ENCODE measurements at places on chromosomes 11 and 22. TPM values are rescaled to one million over a fixed set of nuclear protein-coding genes. Genes with fewer than 3 reads are reported as not detected.
A peak's percentile ranks its signal among the peaks of the same experiment; 100 is the strongest.

- DNase-seq = no peak
Measured at GRCh38 chr11:65578667-65579066, 2.8 kb downstream of the EHBP1L1 start.

DNA sequence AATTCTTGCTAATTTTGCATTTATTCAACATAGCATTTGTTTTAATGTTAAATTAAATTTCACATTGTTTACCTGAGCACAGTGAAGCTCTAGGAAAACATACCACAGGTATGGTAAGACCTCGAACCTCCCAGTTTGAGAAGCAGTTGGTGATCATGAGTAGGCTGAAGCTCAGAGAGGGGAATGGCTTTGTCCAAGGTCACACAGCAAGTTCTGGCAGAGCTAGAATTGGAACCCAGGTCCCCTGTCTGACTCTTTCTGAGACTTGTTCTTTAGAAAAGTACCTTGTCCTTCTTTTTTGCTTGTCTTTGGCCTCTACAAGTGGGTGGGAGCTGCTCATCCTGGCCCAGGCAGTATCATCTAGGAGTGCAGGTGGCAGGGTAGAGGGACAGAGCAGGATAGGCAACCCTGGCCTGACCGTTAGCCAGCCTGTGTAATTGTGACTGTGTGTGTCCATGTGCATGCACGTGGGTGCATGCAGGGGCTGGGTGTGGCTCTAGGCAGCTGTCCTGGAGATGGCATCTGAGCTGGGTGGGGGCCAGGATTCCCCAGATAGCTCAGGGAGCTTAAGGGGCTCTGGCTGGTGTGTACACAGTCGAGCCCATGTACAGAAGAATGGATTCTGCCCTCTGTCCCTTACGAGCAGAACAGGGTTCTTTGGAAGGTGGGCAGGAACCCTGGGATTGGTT is 21.6 kb downstream of the PHLDB1 start:
- peak; percentile 39 for DNase-seq

GRCh38 chr11:96033599-96033998 is 109.7 kb upstream of the MTMR2 start:
- no peak for DNase-seq

DNA sequence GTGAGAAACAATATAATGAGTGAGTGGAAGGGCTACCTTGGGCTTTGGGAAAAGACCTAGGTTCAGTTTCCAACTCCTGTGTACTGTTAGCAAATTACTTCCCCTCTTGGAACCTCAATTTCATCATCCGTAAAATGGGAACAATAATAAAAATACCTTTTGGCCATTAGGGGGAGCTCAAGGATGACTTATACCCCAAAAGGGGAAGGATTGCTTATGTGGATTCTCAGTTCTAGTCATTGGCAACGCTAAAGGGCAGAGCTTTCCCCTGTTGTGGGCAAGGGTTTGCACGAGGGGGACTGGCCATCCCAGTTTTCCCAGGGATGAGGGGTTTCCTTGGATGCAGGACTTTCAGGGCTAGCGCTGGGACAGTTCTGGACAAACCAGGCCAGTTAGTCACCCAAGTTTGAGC is 3.1 kb upstream of the COMMD9 start:
- DNase-seq = peak; percentile 67

DNA sequence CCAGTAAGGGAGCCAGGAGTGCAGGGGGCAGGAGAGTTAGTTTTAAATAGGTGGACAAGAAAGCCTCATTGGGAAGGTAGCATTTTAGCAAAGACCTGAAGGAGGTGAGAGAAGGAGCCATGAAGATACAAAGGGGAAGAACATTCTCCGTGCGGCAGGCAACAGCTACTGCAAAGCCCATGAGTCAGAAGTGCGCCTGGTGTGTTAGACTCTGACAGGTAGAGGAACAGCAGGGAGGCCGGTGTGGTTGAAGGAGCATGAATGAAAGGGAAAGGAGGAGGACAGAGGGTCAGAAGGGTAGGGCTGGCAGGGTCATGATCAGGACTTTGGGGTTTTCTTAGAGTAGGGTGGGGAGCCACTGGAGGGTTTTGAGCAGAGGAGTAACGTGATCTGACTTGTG is 34.5 kb upstream of the PAMR1 start:
- no peak for DNase-seq

DNA sequence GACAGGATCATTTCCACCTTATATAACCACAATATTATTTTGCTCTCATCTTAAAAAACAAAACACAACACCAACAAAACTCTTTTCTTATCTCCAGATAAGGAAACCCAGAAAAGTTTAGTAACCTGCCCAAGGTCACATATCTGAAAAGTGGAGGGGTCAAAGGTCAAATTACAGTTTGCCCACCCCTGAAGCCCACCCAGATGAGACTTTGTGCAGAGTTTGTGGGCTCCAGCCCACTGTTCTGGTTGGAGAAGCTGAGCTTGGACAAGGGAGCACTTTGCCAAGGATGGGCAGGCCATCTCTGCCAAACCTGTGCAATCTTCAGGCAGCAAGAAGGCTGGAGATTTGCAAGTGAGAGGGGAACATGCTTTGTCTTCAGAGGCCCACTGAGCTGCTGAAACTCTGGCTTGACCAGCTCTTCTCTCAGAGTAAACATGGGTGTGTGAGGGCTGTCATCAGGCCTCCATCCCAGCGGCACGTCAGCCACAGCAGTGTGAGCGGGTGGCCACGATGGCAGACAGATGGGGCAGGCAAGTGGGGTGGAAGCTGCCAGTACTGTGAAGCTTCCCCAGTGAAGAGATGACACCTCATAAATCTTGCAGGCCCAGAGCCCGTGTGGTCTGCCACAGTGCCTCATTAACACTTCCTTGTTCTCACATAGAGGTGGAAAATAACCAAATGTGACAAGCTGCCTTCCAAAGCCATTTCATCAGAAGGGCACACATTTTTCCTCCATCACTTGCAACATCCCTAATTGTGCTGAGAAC is 111.8 kb downstream of the CCDC81 start:
- no peak for DNase-seq

DNA sequence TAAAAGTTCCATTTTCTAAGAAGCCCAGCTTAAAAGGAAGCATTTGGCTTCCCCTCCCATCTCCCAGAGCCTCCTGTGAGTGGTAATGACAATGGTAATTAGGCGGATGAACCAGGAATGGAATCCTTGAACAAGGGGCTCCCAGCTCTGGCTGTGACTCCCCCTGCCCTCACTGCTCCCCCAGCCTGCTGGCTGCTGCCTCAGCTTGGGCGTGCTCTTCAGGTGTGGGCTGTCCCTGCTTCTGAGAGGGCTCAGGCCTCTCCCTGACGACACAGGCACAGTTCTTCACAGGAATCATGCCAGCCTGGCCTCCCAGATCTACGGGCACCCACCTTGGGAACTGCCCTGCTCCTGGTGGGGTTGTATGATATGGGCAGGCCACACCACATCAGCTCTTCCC is 81.7 kb upstream of the NARS2 start:
- no peak for DNase-seq

DNA sequence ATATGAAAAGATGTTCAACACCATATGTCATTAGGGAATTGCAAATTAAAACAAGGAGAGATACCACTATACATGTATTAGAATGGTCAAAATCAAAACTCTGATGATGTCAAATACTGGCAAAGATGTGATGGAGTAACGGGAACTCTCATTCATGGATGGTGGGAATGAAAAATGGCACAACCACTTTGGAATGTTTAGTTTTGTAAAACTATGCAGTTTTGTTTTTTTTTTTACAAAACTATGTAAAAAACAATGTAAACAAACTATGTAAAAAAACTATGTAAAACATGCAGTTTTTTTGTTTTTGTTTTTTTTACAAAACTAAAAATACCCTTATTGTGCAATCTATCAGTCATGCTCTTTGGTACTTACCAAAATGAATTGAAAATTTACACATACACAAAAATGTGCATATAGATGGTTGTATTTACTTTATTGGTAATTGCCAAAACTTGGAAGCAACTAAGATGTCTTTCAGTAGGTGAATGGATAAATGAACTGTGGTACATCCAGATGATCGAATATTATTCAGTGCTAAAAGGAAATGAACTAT is 5.0 kb upstream of the USP47 start:
- DNase-seq = no peak

DNA sequence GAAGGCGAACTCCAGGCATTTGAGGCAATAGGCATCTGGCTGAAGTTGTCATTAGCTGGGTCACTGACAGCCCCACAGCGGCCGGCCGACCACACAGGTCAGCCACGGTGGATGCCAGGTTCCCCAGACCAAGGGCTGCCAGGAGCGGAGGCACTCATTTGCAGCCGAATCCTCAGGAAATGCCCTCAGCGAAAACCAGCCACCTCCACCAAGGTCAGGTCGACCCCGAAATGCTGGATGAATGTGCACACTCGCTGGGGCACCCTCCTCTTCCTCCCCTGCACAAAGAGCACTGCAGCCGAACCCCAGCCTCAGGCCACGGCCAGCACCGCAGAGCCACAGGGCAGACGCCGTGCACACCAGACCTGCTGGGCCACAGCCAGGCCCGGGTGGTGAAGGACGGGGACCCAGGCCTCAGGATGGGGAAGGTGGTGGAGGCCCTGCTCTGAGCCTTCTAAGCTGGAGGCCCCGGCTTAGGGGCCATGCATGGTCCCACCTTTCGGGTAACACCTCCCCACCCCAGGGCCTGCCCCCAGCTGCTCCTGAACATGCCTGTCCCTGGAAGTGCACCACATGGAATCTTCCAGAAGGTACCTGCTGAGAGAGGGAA is 206.0 kb downstream of the BRD1 start:
- DNase-seq = no peak

DNA sequence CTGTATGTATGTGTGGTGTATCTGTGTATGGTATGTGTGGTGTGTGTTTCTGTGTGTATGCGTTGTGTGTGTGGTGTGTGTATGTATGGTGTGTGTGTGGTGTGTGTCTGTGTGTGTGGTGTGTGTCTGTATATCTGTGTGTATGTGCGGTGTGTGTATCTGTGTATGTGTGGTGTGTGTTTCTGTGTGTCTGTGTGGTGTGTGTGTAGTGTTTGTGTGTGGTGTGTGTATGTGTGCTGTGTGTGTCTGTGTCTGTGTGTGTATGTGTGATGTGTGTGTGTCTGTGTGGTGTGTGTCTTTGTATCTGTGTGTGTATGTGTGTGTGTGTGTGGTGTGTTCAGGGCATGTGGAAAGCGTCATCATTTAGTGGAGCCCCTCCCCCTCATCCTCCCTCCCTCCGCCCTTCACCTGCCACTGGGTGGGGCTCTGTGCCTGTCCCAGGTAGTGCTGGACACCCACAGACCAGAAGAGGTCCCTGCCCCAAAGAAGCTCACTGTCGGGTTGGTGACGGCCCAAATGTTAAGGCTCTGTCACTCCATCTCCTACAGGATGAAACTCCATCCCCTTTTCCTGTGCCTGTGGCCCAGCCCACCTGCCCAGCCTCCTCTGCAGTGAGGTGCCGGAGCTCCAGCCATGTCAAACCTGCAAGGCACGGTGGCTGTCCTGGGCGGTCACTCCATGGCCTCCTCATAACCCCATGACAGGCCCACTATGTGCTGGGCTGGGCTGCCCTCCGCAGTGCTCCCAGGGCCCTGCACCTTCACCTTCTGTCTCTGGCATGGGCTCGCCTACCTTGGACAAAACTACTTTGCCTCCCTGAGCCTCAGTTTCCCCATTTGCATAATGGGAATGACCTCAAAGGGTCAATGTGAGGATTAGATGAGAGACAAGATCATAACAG is 23.4 kb upstream of the SHISAL1 start:
- DNase-seq = no peak

DNA sequence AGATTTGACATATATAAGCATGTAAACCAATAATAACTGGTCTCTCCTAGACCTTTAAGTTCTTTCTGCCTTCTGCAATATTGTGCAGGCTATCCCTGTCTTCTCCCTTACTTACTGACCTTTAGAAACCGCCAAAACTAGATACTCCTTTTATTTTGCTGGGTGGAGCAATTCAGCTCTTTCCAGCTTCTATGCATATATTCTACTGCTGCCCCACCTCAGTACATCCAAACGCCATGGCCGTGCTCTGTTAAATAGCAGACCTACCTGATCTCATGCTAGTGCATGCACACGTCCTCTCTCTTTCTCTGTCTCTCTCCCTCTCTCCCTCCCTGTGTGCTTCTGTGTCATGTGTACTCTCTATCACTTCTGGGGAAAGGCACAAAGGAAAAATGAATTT is 76.7 kb upstream of the CAPRIN1 start:
- no peak for DNase-seq

- DNase-seq = no peak
Measured at GRCh38 chr22:49301398-49302149, 526.1 kb downstream of the BRD1 start.

- peak; percentile 78 for DNase-seq
Measured at GRCh38 chr22:28019881-28020861, 101.1 kb upstream of the PITPNB start.

- DNase-seq = peak; percentile 44
Measured at GRCh38 chr22:32413719-32414118, 1.7 kb upstream of the RTCB start.

DNA sequence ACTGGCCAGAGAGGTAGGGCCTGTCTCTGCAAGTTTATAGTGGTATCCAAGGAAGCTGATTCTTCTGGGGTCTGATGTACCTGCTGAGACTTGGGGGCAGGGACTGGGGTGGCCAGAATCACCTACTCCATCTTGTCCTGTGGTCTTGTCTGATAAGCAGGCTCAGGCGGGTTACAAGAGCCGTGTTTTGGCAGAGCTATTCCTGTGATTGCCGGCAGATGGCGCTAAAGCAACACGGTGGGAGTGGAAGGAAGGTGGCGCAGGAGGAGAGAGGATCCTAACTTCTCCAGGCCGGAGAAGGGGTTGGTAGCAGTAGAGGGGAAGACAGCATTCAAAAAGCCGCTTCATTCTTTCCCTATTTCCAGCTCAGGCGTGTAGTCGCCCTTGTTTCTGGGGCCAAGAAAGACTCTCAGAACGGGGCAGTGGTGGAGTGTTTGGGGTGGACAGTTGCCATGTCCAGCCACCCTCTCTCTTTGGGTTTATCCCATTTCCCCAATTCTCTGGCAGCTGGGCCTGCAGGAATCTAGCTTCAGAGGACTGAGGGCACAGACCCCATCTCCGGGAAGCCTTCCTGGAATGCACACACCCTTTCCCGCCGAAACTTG is 15.1 kb downstream of the CHRM1 start:
- peak; percentile 76 for DNase-seq

GRCh38 chr22:49937758-49938564 is 19.5 kb downstream of the CRELD2 start:
- no peak for DNase-seq

DNA sequence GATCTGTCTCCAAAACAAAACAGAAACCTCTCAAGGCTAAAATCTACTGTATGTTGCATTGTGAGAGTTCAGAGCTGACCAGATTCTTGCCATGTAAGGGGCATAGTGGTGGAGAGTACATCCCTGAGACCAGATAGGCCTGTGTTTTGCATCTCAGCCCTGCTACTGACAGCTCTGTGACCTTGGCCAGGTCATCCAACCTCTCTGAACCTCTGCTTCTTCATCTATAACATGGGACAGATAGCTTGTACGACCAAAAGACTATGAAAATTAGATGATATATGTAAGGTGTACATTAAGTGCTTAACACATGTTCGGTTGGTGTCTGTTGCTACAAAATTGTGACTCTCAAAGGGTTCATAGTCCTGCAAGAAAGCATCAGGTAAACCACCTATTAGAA is 22.9 kb downstream of the ZNRF3 start:
- no peak for DNase-seq

- DNase-seq = no peak
Measured at GRCh38 chr11:75777461-75778110, 9.0 kb downstream of the DGAT2 start.

CNIH2 gene
- polyA plus RNA-seq = 0.50 TPM

ART1 gene
- not detected for polyA plus RNA-seq

KDM4D gene
- polyA plus RNA-seq = 0.45 TPM

OR51F1 gene
- polyA plus RNA-seq = not detected

APOL5 gene
- not detected for polyA plus RNA-seq

NRXN2 gene
- 1.1 TPM for polyA plus RNA-seq

BTBD18 gene
- polyA plus RNA-seq = not detected

ANO5 gene
- polyA plus RNA-seq = not detected

SLC35C1 gene
- polyA plus RNA-seq = 17.8 TPM

OR51I1 gene
- polyA plus RNA-seq = not detected

PICALM gene
- polyA plus RNA-seq = 69.7 TPM
